ENCODE measurements at places on chromosomes 16 and 17.

- peak; percentile 40 for DNase-seq
These were observed 1.3 kb downstream of the ZNF276 start for GRCh38 chr16:89722392-89723278.

DNA sequence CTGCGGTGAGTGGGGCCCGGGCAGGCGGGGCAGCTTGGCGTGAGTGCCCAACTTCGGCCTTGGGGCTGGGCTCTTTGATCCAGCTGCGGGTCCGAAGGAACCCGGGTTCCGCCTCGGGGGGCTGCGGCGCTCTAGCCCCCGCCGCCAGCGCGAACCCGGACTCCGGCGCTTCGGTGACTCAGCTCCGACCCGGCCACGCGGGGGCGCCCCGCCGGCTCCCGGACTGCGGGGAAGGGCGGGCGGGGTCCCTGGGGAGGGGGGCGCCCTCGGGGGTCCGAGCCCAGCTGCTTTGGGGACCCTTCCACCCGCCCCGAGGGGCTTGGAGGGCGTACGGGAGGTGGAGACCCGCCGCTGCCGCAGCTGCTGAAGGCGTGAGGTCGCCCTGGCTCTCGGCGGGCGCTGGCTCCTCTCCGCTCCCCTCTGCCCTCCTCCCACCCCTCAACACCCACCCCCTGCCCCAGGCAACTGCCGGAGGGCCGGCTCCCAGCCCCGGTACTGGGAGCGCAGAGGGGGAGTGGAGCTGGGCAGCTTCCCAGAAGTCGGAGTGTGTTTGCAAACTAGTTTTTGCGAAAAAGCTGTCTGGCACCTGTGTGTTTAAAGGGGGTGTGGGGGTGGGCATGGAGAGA, 516 bp downstream of the CPNE2 start:
- no peak for DNase-seq

DNA sequence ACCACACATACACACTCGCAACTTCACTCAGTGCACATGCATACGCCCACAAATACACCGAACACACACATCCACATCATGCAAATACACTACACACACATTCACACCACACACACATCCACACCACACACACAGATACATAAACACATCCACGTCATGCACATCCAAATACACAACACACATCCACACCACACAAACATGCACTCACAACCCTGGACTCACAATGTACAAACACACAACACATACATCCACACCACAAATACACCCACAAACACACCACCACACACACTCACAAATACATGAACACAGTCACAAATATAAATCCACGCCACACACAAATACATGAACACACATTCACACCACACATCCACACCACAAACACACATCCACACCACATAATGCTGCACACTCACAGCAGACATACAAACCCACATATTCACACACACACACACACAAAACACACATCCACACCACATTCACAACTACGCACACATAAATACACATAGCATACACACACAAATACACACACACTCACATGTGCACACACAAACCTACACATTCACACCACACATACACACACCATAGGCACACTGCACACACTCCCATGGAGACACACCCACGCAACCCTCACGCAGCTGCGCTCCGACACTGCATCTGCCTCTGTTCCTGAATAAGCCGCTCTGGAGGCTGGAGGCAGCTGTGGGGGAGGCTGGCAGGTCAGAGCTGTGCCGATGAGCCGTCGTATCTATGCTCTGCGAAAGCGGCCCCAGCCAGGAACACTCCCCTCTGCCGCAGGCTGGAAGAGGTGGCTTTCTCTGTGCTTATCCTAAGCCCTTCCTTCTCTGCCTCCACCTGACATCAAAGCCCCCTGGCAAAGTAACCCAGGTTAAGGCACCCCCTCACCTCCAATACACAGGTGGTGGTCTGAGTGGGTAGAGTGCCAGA, 141.8 kb downstream of the GRIN2A start:
- no peak for DNase-seq

GRCh38 chr17:66671156-66671555, 163.8 kb upstream of the CACNG5 start:
- DNase-seq: no peak

DNA sequence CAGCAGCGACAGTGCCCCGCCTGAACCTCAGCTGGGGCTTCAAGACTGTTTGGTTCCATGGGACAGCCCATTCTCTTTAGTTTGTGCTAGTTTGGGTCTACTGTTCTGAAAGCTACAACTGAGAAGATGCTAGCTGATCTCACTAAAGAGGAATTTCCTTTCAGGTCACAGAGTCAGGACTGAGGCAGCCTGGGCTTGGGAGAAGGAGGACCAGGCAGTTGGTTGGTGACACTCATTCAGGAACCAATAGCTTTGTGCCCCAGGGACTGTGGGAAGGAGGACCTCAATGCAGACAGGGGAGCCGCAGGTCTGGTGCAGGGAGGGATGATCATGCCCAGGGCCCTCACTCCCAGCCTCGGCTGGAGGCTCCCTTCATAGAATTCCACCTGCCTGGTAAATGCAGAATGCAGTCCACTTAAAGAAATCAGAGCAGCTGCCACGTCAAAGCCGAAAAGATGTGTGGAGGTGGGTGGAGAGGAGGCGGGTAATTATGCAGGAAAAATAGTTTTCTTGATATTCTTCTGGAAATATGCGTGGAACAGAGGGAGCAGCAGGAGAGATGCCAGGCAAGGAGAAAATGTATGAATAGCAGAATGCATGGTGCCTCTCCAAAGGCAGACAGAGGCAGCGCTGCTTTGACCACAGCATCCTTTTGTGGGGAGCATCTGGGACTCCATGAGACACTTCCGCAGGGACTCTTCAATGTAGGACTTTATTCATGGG, 32.6 kb upstream of the ZFP90 start:
- no peak for DNase-seq

DNA sequence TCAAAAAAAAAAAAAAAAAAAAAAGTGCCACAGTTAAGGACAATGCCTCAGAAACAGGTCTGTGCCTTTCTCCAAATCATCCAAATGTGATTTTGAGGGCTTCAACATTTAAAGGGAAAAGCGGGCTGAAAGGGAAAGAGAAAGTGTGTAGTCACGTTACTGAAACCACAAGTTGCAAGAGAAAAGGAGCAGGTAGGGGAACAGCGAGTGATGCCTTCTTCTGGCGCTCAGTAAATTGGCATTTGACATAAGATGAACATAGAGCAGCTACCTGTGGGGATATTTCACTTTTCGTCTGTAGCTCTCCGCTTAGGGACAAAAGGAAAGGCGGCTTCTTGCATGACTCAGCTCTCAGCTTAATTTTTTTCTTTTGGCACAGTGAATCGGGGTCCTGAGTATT, 11.1 kb downstream of the CMTM2 start:
- no peak for DNase-seq

- DNase-seq: no peak
These were observed 8.9 kb downstream of the PROCA1 start for GRCh38 chr17:28702752-28703150.

Measured in stimulated activated CD8-positive, alpha-beta memory T cell treated with anti-CD3 and anti-CD28 coated beads, Interleukin-4, amount 100 ng/mL, for 4 hours (primary cell).